Stimulated activated naive CD4-positive, alpha-beta T cell treated with Interleukin-2 at 50 U/mL for 16 hours (primary cell): ENCODE measurements at places on chromosomes 11 and 22.

- no peak for DNase-seq
Observed at GRCh38 chr11:69498614-69499175, 17.2 kb downstream of the LINC01488 start.

DNA sequence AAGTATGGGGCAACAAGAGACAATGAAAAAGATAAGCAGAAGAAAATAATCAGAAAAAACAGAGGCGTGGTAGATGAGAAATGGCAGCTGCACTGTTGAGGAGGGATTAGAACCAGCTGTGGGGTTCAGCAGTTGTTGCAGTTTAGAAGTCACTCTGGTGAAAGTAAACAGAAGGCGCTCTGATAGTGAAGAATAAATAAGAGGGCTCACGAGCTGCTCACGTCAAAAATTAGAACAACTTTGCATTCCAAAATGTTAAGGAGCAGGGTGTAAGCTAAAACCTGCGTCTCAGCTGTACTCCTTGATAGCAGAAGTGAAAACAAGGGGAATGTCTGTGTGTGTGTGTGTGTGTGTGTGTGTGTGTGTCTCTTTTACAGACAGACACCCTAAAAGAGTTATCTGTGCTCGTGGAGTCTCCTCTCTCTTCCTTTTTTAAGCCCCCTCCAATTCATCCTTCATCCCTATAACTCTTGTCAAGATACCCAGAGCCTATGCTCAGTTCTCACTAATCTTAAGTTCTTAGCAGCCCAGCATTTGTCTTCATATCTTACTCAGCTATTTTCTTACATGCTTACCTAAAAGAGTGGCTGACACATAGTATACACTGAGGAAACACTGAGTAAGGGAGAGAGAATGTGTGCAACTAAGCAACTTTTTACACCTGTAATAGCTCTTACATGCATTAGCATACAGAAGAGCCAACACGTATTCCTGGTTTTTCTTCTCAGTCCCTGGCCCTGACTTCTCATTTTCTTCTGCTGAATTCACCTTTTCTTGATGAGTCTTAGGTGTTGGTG is 8.9 kb downstream of the TTC17 start:
- no peak for DNase-seq

GRCh38 chr11:12854829-12855228 is 154.3 kb upstream of the RASSF10 start:
- no peak for DNase-seq

DNA sequence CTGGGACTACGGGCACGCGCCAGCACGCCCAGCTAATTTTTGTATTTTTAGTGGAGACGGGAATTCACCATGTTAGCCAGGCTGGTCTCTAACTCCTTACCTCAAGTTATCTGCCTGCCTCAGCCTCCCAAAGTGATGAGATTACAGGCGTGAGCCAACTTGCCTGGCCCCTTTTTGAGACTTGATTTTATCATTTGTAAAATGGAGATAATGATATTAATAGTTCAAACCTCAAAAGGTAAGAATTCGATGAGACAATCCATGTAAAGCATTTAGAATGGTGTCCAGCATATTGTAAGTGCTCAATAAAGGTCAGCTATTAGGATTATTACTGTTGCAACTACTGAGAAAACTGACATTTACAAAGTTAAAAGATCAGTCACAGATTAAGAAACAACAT is 2.7 kb upstream of the BACE1 start:
- no peak for DNase-seq

- no peak for DNase-seq
Observed at GRCh38 chr11:117917591-117918151, 11.5 kb downstream of the TMPRSS13 start.

DNA sequence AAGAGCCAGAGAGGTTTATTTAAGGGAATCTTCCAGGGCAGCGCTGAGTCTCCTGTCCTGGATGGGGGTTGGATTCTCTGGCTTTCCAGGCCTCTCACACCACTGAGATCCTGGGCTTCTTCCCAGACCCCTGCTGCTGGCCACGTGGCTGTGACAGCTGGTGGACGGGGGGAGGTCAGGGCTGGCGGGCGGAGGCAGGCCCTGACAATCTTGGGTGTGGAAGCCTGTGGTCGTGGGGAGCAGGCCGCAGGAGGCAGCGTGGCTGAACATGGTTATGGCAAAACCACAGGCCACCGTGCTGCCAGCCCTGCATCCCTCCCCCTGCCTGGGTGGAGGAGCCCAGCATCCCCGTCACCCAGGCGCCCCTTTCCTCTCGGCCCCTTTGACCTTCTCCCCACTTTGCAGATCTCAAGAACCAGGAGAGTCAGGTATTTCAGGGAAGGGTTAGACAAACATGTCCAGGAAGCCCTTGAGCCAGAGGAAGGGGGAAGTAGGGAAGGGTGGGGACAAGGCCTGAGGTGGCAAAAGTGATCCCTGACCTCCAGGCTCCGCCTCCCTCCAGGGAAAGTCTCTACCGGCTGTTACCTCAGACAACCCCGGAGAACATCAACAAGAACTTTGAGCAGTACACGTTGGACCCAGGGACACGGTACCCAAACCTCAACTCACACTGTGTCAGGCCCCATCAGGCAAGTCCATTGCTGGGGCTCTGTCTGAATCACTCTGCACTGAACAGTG is 111.8 kb downstream of the MICAL2 start:
- no peak for DNase-seq

DNA sequence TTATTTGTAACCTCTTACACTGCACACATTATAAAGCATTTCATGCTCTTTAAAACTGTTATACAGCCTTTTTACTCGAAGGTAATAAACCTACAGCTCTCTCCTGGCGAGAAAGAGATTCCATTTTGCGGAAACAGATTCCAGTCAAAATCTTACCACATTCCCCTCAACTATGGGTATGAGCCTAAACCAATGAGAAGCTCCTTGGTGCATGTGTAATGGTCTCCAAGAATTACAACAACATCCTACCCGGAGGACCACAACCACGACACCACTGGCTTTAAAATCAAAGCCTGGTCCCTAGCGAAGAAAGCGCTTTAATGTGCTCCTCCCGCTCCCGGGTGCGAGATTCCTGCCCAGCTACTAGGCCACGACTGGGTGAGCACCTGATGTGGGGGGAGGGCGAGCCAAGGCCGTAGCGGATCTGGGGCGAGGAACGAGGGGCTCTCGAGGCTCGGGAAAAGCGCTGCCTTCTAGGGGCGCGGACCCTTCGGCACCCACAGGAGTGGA is 821 bp downstream of the CELF1 start:
- DNase-seq, result no peak

GRCh38 chr11:46429717-46430116 is 38.1 kb upstream of the CHRM4 start:
- DNase-seq, result no peak

- no peak for DNase-seq
Observed at GRCh38 chr11:15113381-15113780, 1.3 kb upstream of the INSC start.

GRCh38 chr11:125262830-125263218 is 98.3 kb downstream of the PKNOX2 start:
- no peak for DNase-seq

GRCh38 chr11:100876815-100877520 is 189.9 kb downstream of the ARHGAP42 start:
- no peak for DNase-seq

- peak; percentile 24 for DNase-seq
Observed at GRCh38 chr11:9861860-9862725, 198.2 kb downstream of the SWAP70 start.

GRCh38 chr11:1598816-1599215 is 722 bp upstream of the KRTAP5-2 start:
- peak; percentile 24 for DNase-seq

DNA sequence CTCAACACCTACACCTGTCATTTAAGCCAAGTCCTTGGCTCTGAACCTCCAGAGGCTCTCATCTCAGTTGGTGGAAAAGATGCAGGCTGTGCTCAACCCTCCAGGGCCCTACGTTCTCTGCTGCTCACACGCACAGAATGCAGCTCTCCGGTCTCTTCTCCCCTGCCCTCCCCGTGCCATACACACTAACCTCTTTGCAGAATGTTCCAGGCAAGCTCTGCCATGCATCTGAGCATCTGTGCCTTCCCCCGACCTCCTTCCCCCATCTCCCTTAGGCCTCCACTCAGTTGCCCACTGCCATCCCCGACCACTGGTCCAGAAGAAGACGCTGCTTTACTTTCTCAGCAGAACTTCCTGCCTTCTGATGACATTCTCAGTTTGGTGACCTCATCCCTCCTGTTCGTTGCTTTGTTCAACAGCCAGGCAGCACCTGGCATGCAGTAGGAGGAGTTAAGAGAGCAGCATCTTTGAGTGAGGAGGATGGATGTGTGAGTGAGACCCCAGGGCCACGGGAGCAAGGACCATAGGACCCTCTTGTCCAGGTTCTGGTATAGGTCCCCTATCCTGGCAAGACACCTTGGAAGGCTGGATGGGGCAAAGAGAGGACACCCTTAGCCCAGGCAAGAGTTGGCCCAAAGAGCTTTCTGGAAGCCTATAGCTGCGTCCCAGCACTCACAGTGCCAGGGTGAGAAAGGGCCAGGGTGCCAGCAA is 598.0 kb downstream of the BRD1 start:
- DNase-seq, result no peak

DNA sequence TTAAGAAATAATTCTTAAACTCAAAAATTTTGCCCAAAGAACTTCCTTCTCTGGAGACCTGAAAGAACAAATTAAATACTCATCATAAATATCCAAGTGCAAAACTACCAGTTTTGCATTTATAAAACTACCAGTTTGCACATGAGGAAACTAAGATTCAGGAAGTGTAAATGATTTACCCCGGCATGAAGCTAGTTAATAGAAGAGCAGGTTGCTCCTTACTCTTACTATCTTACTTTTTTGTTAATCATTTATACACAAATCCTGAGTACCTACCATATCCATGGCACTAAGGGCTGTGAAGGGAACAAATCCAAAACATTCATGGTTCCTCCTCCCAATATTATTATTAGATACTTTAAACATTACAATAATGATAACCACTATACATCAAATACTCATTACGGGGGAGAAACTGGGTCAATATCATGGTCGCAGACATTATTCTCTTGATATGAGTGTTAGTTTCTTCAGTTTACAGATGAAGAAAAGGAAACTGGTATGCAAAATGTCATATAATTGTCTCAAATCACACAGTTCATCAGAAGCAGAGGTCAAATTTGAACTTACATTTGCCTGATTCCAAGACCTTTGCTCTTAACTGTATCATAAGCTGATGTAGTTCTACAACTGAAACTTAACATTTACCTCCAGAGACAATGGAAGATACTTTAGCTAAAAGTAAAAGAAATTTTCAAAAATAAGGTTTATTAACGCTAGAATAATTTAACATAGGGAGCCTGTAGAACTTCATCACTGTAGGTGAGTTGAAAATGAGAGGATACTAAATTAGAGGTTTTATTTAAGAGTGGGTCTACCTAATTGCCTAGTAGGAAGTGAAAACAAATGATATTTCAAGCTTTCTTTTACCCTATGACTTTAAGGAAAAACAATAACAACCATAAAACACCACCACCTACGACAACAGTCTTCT is 74.5 kb downstream of the FAM76B start:
- DNase-seq, result no peak

DNA sequence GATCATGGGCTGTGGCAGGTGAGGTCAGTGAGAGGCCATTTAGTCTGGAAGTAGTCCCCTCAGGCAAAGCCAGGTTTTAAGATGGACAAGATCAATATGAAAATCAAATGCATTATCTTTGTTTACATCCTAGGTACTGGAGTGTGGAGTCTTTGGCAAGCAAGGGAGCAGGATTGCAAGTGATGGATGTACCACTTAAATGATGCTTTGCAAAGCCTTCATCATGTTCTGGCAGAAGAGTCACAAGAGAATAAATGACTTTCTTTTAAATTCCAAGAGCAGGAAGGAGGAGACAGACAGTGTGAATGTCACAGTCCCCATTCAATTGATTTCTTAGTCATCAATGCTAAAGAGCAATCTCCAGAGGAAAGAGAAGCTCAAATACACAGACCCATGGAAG is 908.3 kb downstream of the FAM181B start:
- DNase-seq, result no peak

DNA sequence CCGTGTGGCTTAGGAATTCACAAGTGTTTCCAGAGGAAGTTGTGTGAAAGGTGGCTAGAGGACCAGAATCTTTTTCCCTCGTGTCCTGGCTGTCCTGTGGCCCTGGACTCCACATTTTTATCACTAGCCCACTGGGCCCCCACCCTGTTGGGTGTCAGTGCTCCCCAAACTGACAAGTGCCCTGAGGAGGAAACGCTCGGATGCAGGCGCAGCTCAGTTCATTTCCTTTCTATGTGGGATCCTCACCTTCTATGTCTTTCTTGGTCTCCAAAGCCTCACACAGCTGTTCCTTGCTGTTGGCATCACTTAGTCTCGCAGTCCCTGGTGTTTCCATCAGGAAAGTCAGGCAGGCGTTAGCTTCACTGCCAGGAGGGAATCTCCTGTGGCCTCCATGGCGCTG is 68.0 kb upstream of the KCNQ1OT1 start:
- DNase-seq, result no peak

DNA sequence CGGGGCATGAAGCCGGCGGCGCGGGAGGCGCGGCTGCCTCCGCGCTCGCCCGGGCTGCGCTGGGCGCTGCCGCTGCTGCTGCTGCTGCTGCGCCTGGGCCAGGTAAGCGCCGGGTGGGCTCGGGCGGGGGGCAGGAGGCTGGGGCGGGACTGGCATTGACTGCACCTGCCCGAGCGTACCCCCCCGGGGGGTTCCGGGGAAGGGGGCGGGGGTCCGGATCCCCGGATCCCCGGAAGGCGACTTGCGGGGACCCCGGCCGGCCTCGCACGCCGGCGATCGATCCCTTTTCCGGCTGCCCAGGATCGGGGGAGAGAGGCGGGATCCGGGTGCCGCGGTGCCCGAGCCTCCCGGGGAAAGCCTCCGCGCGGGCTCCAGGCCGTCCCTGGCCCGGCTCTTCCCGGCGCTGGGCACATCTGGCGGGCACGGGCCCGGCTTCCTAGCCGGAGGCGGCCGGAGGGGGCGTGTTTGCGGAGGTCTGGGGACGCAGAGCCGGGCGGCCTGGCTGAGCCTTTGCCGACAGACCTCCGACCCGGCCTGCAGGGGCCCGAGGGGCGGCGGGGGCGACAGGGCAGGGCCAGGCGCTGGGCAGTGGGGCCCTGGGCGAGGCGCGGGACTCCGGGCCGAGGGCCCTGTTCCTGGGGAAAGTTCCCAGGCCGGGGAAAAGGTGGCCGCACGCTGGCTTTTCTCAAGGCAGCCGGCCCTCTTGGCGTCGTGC is 705 bp downstream of the PTPRJ start:
- no peak for DNase-seq

DNA sequence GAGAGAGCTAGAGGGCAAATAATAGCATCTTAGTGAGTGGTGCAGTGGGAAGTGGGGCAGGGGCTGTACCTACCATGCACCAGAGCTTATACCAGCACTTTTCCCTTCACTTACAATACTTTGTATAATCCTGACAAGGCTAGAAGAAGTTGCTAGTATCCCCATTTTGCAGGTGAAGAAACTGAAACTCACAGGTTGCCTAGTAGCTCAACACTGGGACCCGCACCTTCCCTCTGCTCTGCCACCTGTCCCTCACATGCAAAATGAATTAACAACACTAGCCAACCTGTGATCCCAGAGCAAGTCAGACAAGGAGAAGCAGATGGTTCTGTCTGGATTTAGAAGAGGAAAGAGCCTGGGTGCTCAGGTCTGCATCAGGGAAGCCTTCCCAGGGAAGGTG is 510.4 kb downstream of the BUD13 start:
- DNase-seq, result no peak
